Fibroblast of upper back skin (primary cell): ENCODE measurements at places on chromosomes 1 and 21.

- DNase-seq, result no peak
Observed at GRCh38 chr21:39073717-39074116, 109.5 kb downstream of the PSMG1 start.

DNA sequence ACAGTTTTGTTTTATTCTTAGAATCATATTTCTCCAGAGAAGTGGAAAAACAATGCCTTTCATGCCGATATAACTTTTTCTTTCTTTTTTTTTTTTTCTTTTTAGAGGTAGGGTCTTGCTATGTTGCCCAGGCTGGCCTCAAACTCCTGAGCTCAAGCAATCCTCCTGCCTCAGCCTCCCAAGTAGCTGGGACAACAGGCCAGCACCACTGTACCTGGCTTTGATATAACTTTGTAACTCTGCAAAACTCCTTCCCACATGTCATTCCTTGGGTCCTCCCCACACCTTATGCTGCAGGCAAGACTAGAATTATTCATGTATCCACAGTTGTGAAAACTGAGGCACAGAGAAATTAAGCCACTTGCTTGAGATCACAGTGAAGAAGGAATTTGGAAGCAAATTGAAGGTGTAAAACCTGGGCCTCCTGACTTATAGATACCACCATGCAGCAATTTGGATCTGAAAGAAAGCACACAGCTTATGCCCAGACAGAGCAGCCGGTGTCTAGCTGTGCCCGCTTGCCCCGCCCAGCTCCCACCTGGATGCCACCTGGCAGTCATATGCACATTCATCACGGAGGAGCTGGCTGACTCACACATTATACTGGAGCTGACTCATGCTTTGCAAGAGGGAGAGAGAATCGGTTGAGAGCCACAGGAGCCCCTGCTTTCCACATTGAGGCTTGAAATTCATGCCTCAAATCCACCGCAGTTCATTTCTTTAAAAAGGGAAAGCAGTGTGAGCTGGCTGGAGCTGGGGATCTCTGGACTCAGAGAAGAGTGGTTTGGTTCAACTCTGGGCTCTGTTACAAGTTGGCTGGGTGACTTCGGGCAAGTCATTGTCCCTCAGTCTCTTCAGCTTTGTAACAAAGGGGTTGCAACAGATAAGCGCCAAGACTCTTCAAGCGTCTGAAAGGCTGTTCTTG is 8.3 kb upstream of the SLC2A1 start:
- peak; percentile 95 for DNase-seq

DNA sequence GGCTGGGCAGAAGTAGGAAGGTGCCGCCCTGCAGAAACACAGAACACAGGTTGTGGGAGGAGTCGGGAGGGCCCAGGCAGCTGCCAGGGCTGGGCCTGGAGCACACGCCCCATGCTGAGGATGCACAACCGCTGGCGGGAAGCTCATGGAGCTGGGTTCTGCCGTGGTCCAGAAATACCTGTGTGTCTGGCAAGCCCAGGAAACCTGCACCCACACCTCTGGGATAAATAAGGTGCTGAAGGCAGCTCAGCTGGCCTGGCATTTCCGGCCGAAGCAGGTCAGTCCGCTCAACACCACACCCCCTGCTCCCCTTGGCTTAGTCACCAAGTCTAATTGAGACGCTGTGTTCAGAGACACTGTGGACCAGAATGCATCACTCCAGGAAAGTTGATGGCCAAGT is 32.1 kb downstream of the CTNNBIP1 start:
- no peak for DNase-seq

DNA sequence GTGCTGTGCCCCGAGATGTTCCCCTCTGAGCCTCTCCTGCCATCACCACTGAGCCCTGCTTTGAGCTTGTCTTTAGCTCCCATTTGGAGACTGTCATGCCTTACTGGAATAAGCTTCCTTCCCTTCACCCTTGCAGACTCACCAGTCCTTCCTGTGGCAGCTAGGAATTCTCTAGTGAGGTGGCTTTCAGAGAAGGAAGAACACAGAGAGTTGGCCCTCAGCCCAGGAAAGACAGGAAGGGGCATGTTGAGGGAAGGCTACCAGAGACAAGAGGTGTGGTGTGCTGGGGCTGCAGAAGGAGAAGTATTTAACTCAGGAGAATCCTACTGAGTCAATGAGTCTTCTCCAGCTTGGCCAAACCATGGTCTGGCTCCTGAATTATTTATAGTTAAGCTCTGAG is 76.3 kb downstream of the UCK2 start:
- peak; percentile 80 for DNase-seq

GRCh38 chr21:43775795-43776430 is at the start of gene CSTB:
Gene CSTB (minus strand): TSS chr21:43776308. CDS start chr21:43776269, 39 bp downstream.
- peak; percentile 50 for DNase-seq

- peak; percentile 70 for DNase-seq
Observed at GRCh38 chr1:159141584-159142390, 29.6 kb upstream of the CADM3 start.

DNA sequence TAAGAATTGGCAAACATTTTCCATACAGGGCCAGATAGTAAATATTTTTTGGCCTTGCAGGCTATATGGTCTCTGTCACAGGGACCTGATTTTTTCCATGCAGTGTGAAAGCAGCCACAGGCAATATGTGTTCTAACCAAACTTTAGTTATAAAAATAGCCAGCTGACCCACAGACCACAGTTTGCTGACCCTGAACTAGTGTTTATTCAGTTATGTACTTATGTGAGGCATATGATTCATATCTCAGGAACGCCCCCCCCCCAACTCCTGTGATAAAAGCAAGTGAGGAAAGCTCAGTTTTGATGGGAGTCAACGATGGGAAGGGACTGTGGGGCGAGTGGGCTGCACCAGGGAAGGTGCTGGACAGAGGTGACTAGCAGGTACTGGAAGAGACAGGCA is 80.1 kb downstream of the HMGB4 start:
- DNase-seq, result peak; percentile 85

DNA sequence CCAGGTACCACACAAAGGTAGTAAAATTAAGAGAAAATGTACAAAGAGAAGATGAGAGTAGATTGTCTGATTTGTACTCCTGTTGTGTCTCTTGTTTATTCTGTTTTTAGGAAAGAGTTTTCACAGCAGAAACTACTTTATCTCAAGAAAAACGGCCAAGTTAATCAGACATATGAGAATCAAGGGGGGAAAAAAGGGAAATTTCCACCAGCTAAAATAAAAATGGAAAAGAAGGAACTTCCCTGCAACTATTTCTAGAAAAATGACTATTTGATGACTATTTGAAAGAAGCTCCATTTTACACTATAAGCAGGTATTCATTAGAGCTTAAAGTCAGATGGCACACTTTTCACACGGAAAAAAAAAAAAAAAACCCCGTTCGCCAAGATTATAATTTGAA is 56.5 kb downstream of the EPRS1 start:
- DNase-seq, result no peak

DNA sequence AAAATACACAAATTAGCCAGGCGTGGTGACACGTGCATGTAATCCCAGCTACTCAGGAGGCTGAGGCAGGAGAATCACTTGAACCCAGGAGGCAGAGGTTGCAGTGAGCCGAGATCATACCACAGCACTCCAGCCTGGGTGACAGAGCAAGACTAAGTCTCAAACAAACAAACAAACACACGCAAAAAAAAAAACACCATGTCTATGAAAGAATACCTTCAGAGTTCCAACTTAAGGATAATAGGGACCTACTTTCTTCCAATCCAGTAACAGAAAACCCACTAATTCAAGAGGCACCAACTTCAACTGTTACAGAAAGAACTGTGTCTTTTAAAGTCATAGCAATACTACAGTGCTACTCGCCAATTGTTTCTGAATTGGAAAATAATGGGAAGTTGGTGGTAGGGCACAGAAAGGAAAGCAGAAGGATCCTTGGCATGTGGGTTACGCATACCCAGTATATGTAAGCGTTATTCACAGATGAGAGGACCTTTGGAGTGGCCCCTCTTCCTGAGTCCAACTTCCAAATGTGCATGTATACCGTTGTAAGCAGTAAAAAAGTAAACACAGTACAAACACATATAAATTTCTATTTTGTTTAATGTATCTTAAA is 87.0 kb downstream of the ACBD6 start:
- DNase-seq, result no peak
